Brain pericyte (primary cell): ENCODE measurements at places on chromosomes 1 and 21.

GRCh38 chr21:23890652-23891051, 1716.6 kb downstream of the MRPL39 start:
- DNase-seq: no peak

GRCh38 chr1:177020851-177021589, 143.5 kb downstream of the ASTN1 start:
- no peak for DNase-seq

- DNase-seq: no peak
Measured at GRCh38 chr1:237324226-237324625, 282.2 kb downstream of the RYR2 start.

DNA sequence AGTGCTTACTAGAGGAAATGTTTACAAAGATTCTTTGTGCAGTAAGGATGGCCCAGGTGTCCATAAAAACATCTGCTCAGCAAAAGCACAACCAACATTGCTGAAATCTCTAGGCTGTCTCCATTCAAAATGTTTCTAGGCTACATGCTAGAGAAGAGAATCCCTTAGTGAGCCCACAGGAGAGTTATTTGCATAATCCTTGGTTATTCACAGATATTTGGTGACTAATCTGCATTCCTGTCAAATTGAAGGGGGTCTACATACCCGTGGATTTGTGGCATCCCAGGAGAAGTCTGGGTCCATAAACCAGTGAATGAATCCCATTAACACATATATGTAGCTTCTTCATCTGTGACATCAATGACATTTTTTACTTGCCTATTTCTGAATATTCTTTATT, 261.3 kb upstream of the ESRRG start:
- DNase-seq: no peak

DNA sequence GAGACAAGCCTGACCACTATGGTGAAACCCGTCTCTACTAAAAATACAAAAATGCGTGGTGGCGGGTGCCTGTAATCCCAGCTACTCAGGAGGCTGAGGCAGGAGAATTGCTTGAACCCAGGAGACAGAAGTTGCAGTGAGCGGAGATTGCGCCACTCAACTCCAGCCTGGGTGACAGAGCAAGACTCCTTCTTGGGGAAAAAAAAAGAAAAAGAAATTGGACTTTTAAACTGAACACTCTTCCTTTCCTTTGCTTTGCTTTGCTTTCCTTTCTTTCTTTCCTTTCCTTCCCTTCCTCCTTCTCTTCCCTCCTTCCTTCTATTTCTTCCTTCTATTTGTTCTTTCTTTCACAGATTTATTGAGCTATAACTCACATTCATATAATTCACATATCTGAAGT, 43.3 kb upstream of the PUM1 start:
- no peak for DNase-seq

- no peak for DNase-seq
Measured at GRCh38 chr1:172670791-172671190, 11.9 kb downstream of the FASLG start.

- no peak for DNase-seq
Measured at GRCh38 chr1:219075121-219075879, 98.4 kb upstream of the LYPLAL1 start.
